Stimulated activated CD4-positive, alpha-beta T cell treated with anti-CD3 and anti-CD28 coated beads, Interleukin-12 subunit alpha, Interleukin-12 subunit beta, amount 100 ng/mL, for 24 hours (primary cell): ENCODE measurements at places on chromosomes 5 and 9.

DNA sequence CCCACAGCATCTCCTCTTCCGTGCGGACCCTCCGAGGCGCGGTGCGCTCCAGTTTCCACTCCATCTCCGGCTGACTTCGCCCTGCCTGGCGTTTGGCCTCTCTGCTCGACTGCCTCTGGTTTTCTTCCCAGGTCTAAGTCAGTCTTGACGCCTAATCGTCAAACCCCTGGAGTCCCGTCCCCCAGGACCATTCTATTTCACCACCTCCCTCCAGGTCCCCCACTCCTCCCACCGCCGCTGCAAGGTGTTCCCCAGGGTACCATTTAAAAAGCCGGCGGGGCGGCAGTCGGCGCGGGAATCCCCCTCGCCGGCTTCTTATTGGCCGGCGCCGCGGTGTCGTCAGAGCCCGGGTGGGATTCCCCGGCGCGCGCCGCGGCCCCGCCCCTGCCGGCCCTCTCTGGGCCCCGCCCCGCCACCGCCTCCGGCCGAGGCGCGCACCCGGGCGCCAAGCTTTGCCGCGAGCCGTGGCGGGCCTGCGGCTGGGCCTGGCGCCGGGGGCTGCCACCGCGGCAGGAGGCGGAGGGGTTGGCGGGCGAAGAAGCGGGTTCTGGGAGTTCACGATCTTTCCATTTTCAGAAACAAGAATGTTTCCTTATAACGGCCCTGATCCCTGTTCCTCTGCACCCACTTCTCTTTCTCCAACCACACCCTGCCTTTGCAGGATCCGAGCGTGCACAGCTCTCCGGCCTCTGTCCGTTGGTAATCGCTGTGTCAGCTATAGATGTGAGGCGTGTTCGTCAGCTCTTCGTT is at the start of gene CDC20B:
TSS of gene CDC20B (minus strand) at position 241 of the 750 bp plus-strand sequence. CDS start at position 64, 177 bp downstream.
- DNase-seq, result peak; percentile 38

- DNase-seq, result no peak
These were observed 114.6 kb downstream of the FSTL4 start for GRCh38 chr5:133497608-133498348.

DNA sequence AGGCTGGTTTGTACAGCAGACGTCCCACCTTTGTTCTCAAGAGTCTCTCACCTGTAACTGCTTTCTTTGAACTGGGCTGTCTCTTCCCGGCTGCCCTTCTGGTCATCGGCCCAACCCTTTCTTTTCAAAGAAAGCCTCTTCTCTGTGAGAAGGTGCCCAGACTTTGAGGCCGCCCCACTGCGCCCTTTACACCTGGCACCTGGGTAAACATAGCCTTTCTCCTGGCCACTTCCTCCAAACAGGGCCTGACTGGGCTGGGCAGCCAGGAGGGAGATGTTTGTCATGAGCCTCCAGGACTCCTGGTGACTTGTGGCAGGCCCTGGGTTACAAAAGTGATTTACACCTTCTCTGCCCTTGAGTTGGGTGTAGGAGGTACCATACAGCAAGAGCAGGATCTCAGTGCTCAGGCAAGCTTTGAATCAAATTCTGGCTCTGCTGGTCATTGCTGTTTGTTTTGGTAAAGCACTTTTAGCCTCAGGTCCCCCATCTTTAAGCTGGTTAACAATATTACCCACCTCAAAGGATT is 127.2 kb upstream of the CXCL14 start:
- DNase-seq, result no peak

- no peak for DNase-seq
These were observed 7.1 kb upstream of the ORM1 start for GRCh38 chr9:114315723-114316363.

- DNase-seq, result no peak
These were observed 41.6 kb downstream of the MYO10 start for GRCh38 chr5:16894236-16895057.

DNA sequence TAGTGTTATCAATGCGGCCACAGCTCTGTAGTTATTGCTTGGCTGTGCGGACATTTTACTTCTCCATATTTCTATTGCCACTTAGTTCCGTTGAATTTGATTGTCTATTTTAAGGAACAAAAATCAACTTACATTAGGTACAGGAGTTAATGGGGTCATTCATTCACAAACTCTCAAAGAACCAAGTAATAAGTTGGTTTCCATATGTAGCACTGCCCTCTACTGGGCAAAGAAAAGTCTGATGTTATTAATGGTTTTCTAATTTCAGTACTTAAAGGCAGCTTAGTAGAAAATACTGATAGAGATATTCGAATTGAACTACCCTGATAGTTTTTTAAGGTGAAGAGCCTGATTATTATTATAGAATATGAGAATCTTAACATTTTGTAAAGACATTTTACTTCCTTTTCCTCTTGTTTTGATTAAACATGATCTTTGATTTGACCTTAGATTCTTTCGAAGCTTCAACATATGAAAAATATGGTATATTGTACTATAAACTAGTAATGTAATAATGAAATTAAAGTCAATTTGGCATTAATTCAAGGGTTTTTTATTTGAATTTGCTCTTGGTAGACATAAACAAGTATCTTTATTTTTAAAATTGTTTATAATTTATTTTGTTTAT is 119.5 kb upstream of the CTNND2 start:
- no peak for DNase-seq

GRCh38 chr5:57259704-57260103 is 85.8 kb downstream of the GPBP1 start:
- DNase-seq, result no peak

DNA sequence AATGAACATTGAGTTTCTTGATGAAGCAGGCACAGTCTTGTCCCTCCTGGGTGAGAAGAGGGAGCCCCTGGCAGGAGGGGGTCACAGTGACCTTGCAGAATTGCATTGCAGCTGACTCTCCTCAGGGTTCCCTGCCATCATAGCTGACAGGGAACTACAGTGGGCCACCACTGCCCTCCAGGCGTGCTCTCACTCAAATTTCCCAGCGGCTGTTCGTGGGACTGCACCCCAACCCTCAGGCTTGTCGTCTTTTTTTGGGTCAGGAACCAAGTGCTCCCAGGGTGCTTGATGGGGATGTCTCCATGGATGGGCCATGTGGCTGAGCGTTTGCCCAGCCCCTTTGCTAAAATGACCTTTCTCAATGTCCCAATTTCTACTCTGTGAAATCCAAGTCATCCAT is 215.8 kb downstream of the MELK start:
- DNase-seq, result no peak
